Liver (tissue), 10 donors: ENCODE measurements at places on chromosomes 1 and 21.

DNA sequence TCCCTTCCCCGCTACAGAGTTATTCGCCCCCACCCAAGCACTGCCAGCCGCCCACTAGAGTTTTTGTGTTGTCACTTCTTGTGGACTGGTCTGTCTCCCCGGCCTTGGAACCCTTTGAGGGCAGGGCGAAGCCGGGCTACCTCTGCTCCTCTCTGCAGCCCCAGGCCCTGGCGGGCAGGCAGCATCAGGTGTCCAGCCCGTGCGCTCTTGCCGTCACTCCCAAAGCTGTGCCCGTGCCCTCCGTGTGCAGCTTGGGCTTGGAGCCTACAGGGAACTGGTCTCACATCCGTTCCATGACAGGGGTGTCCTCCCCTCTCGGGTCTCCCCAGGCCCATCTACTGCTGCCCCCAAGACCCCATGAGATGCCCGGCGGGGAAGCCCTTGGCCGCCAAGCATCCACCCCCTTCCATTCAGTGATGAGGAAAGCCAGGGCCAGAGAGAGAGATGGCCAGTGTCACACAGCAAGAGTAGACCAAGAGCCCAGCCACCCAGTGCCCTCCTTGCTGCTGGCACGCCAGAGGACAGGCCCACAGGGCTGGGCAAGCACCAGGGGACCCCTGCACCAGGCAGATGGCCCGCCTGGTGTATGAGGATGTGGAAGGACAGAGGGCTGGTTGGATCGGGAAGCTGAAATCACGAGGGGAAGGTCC is 15.3 kb upstream of the LDLRAP1 start:
- no peak for DNase-seq

DNA sequence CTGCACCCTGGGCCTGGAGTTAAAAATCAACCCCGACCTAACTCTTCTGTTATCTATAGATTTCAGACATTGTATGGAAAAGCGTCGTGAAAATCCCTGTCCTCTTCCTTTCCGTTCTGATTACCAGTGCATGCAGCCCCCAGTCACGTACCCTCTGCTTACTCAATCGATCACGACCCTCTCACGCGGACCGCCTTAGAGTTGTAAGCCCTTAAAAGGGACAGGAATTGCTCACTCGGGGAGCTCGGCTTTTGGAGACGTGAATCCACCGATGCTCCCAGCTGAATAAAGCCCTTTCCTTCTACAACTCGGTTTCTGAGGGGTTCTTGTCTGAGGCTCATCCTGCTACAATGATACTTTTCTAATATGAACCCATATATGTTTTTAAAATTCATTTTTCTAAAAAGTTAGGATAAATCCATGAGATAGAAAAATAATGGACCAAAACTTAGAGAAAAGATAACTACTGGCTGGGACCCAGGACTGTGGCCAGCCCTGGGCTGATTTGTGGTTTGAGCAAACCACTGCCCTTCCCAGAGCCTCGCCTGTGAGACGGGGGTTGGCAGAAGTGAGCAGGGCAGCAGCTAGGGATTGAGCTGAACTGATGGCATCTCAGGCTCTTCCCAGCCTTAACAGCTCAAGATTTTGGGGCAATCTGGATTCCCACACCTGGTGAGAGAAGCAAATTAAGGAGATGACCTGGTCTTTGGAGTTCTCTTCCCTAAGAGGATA is 5.0 kb downstream of the UQCRHL start:
- DNase-seq, result no peak

- DNase-seq, result no peak
These were observed 34.9 kb upstream of the IVNS1ABP start for GRCh38 chr1:185351734-185352466.

- DNase-seq, result no peak
These were observed 161.4 kb downstream of the VAV3 start for GRCh38 chr1:107803579-107803978.

DNA sequence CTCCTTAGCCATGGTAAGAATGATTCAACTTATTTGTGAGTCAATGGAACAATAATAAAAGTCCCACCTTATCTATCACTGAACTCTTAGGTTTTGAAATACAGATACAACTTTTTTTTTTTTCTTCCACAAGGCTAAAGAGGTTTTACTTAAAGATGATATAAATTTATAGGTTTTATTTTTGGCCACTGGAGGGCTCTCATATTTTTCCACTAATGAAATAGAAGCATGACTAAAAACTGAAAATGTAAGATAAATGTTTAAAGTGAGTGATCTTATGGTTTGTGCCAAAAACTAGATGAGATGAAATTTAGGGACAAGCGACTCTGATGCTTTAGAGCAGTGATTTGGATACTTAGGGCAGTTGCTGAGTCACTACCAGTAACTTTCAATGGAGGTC is 499.0 kb downstream of the NUF2 start:
- no peak for DNase-seq

- no peak for DNase-seq
These were observed 25.2 kb upstream of the UTS2 start for GRCh38 chr1:7878027-7878426.

- DNase-seq, result no peak
These were observed 50.0 kb downstream of the CNIH3 start for GRCh38 chr1:224666078-224666477.

DNA sequence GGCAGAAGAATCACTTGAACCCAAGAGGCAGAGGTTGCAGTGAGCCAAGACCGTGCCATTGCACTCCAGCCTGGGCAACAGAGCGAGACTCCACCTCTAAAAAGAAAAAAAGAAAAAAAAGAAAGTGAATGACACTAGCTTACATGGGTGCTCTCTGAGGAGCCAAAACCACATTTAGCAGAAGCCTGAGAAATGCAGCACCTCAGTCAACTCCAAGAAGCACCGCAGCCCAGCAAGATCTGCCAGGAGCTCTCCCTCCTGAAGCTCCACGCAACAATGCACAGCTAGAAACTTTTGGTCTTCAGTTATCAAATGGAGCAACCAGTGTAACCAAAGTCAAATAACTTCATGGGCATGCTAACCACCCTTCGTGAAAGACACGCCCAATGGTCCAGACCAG is 229.1 kb downstream of the SETD4 start:
- DNase-seq, result no peak

DNA sequence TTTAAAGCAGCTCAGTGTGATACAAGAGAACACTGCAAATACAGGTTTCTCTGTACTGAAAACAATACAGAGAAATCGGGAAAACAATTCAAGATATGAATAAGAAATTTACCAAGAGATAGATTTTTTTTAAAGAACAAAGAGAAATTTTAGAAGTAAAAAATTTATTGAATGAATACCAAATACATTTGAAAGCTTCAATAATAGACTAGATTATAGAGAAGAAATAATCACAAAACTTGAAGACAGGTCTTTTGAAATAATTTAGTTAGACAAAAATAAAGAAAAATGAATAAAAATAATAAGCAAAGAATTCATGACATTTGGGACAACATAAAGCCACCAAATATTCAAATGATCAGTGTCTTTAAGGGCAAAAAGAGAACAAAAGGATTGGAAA is 13.6 kb upstream of the FMO4 start:
- DNase-seq, result no peak

DNA sequence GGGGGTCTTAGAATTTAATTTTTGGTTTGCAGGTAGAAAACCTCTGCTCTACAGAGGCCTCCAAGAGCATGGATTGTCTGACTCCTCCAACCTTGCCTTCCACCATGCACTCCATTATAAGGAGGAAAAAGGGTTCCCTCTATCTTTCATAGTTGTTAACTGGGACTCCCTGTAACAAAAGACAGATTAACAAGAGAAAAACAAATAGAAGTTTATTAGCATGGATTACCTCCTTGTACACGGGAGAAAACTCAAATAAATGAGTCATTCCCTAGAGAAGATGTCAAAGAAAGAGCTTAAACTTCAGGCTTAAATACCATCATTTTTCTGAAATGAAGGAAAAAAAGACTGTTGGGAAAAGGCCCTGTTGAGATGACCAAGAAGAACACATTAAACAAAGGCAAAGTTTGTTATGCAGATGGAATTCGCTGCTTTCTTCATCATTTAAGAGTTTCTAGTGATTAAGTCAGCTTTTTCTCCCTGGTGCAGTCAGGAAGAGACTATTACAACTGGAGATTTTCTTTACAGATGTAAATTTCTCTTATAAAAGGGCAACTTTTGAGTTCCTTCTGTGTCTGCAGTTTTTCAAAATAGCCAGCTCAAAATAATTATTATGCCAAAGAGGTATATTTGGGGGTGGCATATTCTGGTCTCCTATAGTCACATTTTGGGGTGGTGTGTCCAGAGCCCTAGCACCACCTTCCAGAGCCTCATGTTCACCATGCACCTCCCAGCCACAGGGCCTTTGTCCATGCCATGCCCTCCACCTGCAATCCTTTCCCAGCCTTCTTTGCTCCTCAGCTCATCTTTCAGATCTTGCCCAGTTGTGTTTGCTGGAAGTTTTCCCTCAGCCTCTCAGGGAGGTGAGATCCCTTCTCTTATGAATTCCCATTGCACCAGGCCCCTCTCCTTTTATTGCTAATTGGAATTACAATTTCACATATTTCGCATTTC is 63.1 kb upstream of the KLHDC7A start:
- DNase-seq, result no peak

DNA sequence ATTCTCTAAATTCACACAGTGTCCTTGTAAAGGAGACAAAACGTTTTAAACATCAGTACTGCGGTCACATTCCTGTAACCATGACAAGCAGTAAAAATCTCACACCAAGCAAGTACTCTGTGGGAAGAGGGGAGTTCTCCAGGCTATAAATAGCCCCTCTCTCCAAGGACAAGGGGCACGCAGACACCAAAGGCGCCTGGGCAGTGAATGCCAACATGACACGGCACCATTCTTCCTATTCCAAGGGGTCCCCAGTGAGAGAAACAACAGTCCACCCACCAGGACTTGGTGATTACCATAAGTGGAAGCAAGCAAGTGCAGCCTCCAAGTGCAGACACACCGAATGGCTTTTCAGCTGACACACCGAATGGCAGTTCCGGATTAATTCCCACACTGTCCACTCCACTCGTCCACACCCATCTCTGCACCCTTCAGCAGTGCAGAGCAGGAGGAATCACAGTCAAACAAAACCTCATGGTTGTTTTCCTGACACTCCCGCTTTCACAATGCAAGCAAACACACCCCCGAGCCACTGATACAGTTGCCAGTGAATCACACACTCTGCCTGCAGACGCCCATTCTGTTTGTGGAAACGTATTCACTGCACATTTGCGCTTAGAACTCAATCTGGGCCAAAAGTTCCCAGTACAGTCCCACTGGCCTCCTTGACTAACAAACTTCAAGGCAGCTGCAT is 1.8 kb downstream of the PTTG1IP start:
- DNase-seq, result no peak

DNA sequence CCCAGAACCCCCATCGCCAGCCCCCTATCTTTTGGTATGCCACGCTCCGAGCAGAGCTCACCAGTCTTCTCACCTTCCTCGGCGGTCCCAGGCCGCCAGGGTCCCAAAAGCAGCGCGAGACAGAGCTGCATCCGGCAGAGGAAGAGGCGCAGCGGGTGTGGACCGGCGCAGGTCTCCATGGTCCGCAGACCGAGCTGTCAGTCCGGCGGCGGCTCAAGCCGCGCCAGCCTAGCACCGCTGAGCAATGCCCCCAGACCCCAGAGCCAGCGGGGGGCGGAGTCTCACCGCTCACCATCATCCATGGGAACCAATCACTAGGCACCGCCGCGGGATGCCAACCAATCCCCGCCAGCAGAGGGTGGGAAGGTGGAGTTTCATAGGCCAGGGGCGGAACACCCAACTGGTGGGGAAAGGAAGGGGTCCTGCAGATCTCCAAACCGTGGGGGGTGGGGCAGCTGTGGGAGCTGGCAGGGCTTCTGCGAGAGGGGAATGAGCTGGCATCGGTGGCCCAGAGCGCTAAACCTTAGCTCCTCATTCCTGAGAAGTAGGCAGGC is at the start of gene EPHA10:
Gene EPHA10, minus strand, starts transcription at position 233 of the 554 bp plus-strand sequence. Its CDS starts 54 bp downstream, at position 179.
- DNase-seq, result no peak

DNA sequence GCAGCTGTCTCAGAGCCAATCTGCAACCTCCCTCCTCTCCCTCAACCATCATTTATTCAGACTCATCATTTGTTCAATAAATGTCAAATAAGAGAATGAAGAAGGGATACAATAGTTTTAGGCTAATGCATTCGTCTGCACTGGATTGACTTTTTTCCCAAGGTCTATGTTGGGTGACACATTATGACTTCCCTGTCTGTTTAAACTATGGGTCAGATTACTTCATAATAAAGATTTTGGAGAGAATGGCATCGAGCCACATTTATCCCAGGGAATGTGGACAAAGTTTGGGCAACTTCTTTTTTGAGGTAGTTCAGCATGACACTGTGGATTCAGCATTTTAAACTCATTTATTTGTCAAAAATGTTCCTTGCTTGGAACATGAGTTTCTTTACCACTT is 107.4 kb upstream of the ADGRL2 start:
- DNase-seq, result no peak
